ENCODE measurements at places on chromosomes 2 and 18.

GRCh38 chr2:144513388-144514101, 6.4 kb downstream of the ZEB2 start:
- DNase-seq: no peak

DNA sequence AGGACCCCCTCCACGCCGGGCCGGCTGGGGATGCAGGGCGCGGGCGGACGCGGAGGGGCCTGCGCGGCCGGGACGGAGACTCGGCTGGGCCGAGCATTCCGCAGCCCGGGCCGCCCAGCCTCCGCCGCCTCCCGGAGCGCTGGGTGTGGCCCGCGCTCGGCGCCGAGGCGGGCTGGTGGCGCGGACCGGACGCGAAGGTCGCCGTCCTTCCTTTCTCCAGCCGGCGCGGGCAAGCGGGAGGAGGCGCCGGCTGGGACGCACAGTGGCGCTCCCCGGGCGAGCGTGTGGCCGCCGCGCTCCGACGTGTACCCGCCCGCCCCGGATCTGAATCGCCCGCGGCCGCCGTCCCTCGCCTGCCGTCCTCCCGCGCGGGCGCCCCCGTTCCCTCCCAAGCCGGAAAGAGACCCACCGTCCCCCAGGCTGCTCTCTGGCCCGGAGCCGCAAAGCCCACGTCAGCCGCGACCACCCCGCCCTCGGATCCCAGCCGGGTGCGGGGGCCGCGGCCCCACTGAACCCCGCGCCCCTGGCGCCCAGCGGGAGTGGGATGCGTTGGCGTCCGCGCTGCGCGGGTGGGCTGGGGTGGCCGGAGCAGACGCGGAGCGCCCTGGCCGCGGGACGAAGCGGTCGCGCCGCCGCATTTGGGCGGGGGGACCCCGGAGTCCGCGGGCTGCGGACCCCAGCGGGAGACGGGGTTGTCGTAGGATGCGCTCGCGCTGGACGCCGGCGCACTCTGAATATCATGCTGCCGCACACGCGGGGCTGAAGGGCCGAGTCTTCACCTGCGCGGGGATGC, 634 bp downstream of the SPATS2L start:
- no peak for DNase-seq

DNA sequence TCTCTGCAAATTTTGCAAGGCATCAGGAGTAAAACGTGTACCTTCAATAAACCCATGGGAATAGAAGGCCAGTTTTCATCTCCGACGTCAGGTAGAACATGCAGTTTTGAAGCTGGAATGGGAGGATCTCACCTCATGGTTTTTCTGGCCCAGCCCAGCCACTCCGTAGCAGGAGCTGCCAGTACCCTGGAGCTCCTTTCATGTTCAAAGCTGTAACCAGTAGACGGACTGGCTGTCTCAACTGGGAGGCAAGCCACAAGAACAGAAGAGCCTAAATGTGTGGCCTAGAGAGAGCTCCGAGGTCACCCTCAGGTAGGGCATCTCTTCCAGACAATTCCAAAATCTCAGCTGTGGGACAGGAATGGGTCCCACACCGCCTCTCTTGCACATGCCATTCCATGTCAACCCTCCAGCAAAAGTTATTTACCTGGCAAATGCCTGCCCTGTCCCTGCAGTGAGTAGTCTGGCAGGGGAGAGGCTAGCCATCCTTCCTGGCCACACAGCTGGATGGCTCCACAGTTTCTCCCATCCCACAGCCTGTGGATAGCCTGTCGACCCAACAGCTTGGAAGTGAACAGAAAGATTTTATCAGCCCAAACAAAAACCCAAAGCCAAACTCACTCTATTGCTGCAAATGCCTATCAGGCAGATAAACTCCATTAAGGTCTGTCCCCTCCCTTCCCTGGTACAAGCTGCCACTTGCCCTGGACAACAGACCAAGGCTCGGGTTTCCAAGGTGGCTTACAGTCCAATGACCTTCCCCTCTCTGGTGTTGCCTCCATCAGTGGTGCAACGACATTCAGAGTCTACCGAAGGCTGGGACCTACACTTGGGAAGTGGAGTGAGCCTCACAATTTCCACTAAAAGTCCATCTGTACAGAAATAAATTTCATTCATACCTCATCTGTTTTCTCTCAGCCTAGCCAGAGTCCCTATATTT, 27.8 kb downstream of the CRACDL start:
- no peak for DNase-seq

- no peak for DNase-seq
Observed at GRCh38 chr2:73020657-73021370, 50.7 kb downstream of the SFXN5 start.

- no peak for DNase-seq
Observed at GRCh38 chr2:10161961-10162441, 39.5 kb downstream of the RRM2 start.

DNA sequence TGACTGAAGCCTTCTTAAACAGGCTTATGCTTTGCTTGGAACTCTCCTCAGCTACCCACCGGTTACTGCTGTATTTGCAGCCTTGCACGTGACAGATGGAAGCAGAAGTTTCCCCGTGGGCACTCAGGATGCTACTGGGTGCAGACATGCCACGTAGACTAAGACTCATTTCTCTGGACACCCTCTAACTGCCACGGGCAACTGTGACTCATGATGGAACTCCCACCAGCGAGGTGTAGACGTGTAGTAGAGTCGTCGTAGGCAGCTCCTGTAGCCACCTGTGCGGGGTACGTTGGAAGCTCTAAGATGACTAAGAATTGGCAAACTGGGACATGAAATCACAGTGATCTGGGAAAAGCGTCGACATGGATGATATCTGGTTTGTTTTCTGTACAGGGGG, 27.5 kb downstream of the TSHZ1 start:
- no peak for DNase-seq

- no peak for DNase-seq
Observed at GRCh38 chr18:25743646-25744151, 346.7 kb downstream of the SS18 start.

DNA sequence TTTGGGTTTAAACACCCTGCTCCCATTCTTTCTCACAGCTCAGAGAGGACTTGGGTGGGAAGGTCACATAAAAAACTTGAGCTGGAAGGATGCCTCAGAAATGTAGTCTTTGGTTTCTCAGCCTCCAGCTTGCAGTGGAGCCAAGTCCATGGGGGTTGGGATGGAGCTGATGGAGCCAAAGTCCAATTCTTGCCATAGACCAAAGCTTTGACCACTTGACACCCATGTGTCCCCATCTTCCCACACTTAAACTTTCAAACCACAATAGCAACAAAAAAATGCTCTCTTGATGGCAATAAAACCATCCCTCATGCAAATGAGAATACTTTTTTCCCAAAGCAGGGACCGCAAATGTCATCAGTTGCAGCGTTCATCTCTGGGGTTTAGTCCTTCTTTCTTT, 14.7 kb upstream of the DAW1 start:
- no peak for DNase-seq
